GM04503 (cell line): ENCODE measurements at places on chromosomes 1 and 21.

- peak; percentile 47 for DNase-seq
Measured at GRCh38 chr21:33401630-33401992, 1.6 kb upstream of the IFNGR2 start.

DNA sequence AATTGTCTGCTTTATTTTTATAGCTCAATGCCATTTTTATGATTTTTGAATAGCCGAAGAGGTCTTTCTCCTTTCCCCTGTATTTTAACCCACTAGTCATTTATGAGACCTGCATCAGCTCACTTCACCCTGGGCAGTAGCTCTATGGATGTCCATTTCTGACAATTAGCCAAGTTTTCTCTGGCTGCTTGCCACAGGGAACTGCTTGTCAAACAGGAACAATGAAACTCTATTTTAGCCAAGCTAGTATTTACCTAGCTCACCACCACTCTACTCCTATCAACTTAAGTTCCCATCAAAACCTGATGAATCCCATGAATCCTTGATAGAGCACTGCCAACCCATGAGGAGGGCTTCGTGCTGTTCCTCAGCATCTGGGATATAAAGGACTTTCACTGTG, 406.7 kb downstream of the RWDD3 start:
- no peak for DNase-seq

DNA sequence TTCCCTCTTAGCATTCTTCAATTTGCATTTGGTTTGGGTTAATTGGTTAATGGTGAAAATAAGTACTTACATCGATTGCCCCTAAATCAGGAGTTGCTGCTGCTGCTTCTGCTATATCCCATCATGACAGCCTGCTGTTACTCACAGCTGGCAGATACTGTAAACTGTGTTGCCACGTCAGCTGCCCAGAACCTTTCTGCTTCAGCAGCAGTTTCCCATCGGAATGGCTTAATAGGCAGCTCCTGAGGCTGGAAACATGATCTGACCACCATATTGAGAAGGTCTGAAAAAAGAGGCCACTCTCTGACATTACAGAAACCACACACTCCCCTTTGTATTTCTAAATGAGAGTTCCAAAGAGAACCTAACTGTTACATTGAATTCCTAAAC, 14.3 kb upstream of the SEC16B start:
- DNase-seq, result peak; percentile 73

- no peak for DNase-seq
Measured at GRCh38 chr21:16534408-16535101, 804.8 kb downstream of the USP25 start.

GRCh38 chr1:184889166-184889565, 85.1 kb downstream of the NIBAN1 start:
- DNase-seq, result no peak

GRCh38 chr1:24641646-24642151, 1.4 kb upstream of the SRRM1 start:
- no peak for DNase-seq

DNA sequence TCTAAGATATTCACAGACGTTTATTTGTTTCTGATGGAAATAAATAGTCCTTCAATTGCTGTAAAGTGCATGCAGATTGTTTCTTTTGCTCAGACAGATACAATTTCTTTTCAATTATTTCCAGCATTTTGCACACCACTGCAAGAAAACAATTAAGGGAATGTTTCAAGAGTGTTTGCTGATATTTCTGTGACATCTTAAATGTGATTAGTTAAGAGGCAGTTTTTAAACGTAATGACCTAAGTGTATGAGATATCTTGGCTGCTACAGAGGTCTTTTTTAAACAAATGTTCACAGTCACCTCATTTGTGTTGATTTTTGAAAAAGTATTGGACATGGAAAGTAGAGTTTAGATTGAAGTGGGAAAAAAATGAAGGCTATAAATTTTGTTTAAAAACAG, 262.3 kb upstream of the BRINP3 start:
- no peak for DNase-seq

DNA sequence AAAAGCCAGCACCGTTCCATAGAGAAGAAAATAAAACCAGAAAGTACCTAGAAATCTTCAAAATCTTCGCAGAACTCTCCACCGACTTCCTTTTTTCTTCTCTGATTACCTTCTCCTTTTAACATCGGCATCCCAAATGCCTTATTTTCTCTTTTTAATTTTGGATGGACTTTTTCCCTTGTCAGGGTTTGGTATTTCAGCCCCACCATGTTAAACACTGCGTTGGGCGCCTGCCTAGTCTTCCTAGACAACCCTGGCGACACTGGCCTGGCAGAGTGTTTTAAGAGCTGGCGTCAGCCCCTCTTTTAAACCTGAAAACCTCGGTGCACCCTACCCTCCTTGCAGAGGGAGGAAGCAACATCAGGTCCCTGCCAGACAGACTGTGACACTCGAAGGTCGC, 66.0 kb upstream of the EFHD2 start:
- DNase-seq, result no peak

DNA sequence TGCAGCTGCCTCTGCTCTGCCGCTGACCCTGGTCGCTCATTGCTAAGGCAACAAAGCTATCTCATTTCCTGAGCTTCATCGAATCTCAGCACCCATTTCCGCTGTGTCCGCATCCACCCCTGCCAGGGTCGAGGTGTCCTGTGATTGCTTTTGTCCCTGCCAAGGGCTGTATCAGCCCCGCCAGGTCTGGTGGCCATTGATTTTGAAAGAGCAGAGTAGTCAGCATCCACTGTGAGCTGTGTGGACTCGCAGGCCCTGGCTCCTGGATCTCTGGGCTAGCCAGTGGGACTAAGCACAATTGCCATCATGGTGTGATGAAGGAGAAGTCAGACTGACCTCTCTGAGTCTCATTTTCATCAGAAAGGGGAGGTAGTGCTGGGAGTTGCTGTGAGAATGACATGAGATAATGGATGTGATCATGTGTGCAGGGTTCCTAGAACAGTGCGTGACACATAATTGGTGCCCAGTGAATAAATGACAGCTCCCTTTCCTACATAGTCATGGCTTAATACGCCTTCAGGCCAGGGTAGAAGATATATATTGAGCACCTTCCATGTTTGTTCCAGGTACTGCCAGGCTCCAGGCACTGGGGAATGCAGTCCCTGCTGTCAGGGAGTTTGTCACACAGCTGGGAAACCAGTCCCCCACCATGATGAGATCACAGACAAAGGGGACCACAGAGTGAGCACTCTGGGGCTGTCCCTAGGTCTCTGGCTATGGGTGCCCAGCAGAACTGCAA, 32.1 kb downstream of the NAV1 start:
- no peak for DNase-seq

DNA sequence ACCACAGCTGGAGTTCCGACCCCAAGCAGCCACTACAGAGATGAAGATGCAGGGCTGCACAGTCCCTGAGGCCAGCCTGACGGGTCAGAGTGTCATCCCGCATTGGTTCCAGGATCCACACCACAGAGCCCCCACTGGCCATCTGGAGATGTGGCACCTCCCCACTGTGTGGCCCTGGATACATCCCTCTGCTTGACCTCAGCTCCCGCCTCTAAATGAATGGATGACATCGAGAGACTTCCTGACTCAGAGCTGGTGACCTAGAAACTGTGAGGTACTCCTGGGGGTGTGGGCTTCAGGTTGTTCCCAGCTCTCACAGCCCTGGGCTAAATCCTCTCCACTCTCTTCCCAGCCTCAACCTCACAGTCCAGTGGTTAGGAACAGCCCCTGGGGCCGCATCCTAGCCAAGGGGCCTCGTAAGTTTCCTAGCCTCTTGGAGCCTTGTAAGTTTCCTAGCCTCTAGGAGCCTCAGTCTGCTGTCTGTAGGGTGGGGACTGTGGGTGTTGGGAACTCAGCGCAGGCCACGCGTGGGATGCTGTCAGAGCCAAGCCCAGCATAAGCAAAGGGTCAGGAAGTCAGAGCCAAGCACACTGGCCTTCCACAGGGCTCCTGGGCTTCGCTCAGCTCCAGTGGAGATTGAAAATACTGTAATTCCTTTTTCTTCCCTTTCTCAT, 87.5 kb upstream of the RUNX3 start:
- no peak for DNase-seq
